ENCODE measurements at places on chromosomes 4 and X. TPM values are rescaled to one million over a fixed set of nuclear protein-coding genes. Genes with fewer than 3 reads are reported as not detected.

GRCh38 chrX:30065226-30065625 is 150.1 kb upstream of the MAGEB2 start:
- no peak overlapping the region for H3K27ac ChIP-seq
- H3K4me1 ChIP-seq = no peaks in the 10 kb centered on the region
- no peak overlapping the region for H3K4me3 ChIP-seq
- no peak for DNase-seq
- H3K27me3 ChIP-seq = no peaks in the 10 kb centered on the region
- H3K36me3 ChIP-seq = no peaks in the 10 kb centered on the region

DNA sequence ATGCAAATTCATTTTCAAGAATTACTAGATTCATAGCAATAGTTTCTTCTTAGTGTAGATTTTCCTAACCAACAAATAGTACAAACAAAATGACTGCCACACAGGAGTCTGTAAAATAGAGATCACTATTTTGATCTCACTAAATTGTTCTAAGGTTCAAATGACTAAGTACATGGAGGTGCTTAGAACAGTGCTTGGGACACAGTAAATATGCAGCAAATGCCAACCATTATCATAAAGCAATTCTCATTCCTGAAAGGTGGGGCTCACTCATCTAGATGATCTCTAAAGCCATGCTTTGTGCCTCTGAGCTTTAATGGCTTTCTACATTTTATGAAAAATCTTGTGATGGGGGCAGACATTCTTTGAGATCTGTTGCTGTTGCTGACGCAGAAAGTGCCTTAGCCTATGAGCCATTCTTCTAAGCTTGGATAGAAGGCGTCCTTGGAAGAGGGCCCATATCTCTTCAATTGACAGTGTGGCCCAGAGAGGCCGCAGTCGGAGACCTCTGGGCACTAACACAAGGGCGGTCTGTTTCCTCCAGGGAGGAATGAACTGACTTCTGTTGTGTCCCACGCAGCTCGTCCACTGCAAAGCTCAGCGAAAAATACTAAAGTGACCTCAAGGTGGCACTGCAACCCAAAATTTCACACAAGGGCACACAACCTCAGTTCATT is 23.5 kb downstream of the TLR10 start:
- no peaks in the 10 kb centered on the region for H3K27me3 ChIP-seq
- no peaks in the 10 kb centered on the region for H3K36me3 ChIP-seq
- no peak for DNase-seq

DNA sequence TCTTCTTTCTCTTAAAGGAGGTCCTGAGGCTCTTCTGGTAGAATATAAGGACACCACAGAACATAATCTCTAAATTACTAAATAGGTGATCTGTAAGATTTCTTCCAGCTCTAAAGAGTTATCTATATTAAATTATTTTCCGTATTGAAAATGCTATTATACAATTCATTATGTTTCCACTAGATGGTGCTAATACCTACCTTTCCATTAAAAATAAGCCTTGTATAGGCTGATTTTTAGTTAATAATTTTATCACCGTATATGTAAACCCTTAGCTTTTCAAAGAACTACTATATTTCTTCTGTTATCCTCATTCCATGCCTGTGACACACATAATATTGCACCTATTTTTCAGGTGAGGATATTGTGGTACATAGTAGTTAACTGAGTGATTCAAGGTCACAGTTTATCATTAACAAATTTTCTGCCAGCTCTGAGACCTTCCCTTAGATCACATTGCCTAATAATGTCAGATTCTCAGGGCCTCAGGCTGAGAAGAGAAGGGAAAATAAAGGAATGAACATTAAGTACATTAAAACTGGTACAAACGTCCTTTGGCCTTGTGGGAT is 138.8 kb downstream of the TEX11 start:
- no peaks in the 10 kb centered on the region for H3K36me3 ChIP-seq
- H3K4me1 ChIP-seq = no peaks in the 10 kb centered on the region
- H3K27me3 ChIP-seq = no peaks in the 10 kb centered on the region
- H3K4me3 ChIP-seq = no peak overlapping the region
- DNase-seq = no peak
- no peak overlapping the region for H3K27ac ChIP-seq

- no peaks in the 10 kb centered on the region for H3K36me3 ChIP-seq
- no peaks in the 10 kb centered on the region for H3K4me1 ChIP-seq
- no peaks in the 10 kb centered on the region for H3K27me3 ChIP-seq
- no peak overlapping the region for H3K27ac ChIP-seq
Measured at GRCh38 chr4:56127716-56128115, 179.0 kb downstream of the CEP135 start.

RNF128 gene
- 15.4 TPM for total RNA-seq

HELT gene
- 0.97 TPM for total RNA-seq

DNA sequence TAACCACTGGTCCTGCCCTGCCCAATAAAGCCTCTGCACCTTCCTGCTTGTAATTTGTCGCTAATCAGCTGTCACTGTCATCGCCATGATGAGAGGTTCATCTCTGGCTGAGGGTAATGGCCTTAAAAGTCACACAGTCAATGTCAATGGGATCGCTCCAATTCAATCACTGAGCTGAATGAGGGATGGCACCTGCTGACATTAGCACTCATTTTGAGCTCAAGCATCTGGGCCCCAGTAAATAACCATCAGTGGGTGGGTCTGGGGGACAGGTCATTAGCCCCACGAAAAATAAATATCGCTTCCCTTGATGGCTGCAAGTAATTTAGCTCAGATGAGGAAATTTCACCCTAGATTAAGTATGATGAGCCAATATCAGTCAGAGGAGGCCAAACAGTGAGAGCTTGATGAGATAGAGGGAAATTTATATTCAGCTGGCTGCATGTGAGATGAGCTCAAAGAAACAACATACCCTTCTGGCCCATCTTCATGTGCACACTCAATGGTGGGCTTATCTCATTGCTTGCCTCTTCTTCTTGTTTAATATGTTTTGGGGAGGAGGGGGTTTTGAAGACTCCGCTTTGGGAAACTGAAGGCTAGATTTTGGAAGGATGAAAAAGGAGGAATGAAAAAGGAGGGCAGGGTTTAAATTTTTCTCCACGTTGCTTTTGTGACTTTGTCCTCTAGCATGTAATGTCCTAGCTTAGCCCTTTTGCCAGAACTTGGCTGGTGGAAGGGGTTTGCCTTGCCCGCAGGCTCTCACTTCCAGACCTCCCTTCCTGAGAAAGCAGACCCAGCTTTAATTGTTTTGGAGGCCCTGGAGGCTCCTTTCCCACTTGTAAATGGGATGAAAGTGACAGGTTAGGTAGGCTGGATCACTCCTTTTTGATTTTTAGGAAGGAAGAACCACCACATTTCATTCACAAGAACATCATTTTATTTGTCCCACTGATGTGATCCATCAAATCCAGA is 84.8 kb upstream of the PAQR3 start:
- H3K27me3 ChIP-seq = no peaks in the 10 kb centered on the region
- H3K4me3 ChIP-seq = no peak overlapping the region
- no peaks in the 10 kb centered on the region for H3K4me1 ChIP-seq
- no peak overlapping the region for H3K27ac ChIP-seq
- no peak for DNase-seq
- H3K36me3 ChIP-seq = no peaks in the 10 kb centered on the region
